ENCODE measurements at places on chromosomes 12 and 14.

- peak; percentile 77 for DNase-seq
Observed at GRCh38 chr12:125079648-125080645, 14.7 kb downstream of the AACS start.

- DNase-seq: no peak
Observed at GRCh38 chr14:34355584-34356263, 106.3 kb downstream of the SPTSSA start.

- no peak for DNase-seq
Observed at GRCh38 chr12:126067626-126068329, 1002.5 kb downstream of the AACS start.

DNA sequence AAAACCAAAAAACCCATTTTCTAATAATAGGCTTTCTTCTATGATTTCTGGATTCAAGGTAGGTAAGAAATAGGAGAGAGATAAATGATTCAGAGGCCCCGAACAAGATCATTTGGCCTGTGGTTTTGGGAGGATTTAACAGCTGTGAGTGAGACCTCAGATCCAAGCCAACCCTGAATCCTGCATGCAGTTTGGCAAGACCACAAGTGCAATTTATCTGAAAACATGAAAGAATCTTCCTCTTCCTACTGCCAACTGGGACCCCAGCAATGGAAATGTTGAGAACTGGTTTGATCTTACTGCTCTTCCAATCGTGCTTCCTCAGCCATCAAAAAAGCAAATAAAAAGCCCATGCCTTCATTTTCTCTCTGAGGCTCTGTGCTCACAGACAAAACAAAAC, 519.7 kb upstream of the TBX3 start:
- DNase-seq: no peak

DNA sequence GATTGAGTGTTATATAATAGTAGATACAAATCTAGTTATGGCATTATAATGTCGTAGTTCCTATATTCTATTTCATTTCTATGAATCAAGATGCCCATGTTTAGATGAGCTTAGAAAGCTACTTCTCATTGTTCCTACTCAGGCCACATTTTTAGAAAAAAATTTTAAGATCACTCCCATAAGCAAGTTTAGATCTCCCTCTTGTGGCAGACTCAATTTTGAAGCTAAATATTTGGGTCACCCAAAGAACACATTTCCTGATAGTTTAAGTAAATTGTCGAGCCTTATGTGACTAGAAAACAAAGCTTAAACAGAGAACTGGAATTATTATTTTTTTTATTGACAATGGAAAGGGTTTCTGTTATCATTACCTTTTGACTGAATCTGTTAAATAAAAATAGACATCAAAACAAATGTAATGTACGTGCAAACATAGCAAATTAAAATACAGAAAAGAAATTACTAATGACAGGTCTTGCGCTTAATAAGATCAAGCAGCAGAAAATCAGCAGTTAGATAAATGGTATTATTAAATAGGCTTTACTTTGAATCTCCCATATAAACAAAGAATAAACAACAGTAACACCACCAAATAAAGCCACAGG, 180.2 kb downstream of the ACSS3 start:
- no peak for DNase-seq

DNA sequence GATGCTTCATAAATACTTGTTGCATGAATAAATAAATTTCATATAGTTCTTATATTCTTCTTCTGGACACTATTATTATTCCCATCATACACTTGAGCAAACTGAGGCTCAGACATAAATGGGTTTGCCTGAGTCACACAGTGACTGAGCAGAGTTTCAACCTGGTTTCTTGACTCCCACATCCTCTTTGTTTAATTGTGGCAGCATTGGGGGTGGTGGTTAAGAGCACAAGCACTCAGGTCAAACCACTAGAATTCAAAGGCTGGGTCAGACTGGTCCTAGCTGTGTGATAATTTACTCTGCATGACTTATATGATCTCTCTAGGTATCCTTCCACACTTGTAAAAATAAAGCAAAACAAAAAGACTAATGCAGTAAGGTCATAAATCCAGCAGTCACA, 274.9 kb upstream of the SRRM4 start:
- DNase-seq: no peak

- no peak for DNase-seq
Observed at GRCh38 chr14:82421286-82421685, 887.6 kb upstream of the SEL1L start.

DNA sequence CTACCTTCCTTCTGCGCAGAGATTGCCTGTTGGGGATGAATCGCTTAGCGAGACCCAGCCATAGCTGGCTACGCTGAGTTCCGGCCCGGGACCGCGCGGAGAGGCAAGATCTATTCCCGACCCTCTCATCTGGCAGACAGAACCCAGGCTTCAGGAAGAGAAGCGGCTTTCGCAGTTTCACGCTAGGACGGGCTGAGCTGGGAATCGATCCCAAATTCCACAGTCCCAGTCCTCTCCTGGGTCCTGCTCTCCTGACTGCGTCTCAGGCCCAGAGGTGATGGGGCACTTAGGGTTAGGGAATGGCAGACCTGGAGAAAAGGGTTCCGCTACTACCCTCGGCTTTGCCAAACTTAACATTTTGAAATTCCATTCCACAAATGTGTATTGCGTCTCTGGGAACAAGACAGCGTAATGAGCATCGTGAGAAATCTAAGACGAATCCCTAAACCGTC, 2.8 kb downstream of the PTPN21 start:
- DNase-seq: no peak

DNA sequence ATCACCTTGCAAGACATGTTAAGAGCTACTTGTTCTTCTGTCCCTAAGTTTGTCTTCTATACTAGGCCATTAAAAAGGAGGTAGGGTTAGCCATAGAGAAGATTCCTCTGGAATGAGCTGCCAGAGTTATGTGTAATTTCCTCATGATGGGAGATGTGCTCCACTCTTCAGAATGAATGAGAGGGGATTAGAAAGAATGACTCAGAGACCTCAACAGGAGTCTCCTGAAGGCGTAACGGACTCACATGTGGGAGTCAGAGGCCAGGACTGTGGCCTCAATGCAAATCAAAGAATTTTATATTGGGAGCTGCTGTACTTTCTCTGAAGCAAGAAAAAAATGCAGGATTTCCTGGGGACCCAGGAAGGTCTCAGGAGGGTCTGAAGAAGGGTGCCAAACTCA, 87.8 kb upstream of the ATXN7L3B start:
- no peak for DNase-seq

DNA sequence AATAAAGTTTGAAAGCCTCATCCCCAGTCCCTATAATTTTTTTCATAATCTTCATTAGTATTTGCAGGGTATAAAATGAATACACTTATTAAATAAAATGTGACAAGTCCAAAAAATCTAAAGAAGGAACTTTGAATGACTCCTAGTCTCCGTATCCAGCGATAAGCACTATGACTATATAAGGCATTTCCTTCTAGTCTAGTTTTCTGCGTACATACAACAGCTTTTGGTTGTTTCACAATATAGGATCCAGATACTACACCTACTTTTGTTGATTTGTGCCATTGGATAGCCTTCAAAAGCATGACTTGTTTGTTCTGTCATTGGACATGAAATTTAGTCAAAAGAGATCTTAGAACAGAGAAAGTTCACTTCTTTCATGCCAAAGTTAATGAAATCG, 133.3 kb upstream of the PWP1 start:
- no peak for DNase-seq

- DNase-seq: no peak
Observed at GRCh38 chr12:92554158-92555073, 148.4 kb upstream of the PLEKHG7 start.

DNA sequence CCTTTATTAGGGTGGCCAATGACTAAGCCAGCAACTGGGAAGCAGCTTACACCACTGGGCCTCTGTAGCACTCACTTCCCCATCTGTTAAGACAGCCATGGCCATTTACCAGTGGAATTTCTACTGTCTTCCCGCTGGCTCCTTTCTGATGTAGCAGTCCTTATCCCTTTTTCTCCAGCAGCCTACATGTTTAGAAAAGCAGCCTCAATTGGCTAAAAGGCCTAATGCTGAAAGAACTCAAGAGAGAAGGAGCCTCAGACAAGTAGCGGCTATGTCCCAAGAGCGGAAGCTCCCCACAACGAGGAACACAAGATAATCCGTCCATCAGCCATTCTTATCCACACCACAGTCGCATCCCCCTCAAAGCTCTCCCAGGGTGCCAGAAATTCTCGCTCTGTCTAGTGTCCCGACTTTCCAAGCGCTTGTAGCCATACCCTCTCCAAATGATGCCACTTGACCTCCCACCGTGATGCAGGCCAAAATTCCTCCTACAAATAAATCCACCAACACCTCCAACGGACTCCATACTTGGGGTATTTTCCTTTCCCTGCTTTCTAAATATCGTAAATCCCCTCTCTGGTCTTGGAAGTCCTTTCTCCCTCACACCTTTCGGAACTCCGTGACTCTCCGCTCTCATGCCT, 624 bp downstream of the M6PR start:
- no peak for DNase-seq

DNA sequence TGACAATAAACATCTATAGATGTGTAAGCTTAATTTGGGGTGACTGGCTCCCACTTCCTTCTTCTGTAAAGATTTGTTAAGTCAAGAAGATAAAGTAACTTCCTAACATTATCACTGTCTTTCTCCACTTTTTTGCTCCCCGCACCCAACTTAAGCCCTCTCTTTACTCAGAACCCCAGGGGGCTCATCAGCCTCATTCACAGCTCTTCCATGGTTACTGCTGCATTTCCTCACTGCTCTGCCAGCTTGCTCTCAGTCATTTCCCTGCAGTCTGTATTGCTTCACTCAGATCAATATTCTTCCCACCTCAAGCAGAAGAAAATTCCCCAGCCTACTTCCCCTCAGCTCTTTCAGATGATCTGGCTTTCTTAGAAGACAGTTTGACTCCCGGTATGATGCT, 102.0 kb downstream of the PIK3C2G start:
- no peak for DNase-seq

DNA sequence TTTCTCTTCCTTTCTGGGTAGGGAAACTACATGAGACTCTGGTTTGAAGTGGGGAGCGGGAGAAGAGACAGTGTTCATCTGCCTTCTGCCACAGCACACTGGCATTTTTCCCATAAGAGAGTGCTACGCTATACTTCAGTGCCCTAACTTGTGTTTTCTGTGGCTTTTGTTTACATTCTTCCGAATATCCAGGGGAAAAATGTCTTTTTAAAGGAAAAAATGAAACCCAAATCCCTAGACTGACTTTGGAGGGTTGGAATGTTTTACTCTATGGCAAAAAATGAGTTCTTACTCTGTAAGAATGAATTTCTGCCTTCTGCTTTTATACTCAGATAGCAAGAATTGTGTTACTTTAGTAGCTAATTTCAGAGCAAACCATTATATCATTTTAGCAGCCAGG, 88.1 kb upstream of the TMEM263 start:
- no peak for DNase-seq

- no peak for DNase-seq
Observed at GRCh38 chr14:42192738-42193653, 586.3 kb downstream of the LRFN5 start.

- no peak for DNase-seq
Observed at GRCh38 chr14:89325959-89326358, 91.1 kb downstream of the FOXN3 start.

DNA sequence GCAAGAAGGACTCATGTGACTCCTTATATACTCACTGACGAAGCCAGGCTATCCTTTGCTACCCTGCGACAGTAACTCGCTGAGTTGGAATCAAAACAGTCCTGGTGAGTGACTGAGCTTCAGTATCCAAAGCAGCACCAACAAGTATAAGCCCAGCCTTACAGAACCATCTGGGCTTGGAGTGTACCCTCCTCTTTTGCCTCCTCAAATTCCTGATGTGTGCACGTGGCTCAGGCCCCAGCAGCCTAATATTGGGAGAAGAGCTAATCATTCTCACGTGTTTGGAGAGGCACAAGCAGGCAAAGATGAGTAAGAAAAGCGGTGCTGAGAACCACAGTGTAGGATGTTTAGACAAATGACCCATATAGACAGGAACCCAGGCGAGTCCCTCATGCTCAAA, 34.4 kb downstream of the PPTC7 start:
- no peak for DNase-seq

GRCh38 chr12:72094490-72094889, 155.8 kb downstream of the TPH2 start:
- no peak for DNase-seq

DNA sequence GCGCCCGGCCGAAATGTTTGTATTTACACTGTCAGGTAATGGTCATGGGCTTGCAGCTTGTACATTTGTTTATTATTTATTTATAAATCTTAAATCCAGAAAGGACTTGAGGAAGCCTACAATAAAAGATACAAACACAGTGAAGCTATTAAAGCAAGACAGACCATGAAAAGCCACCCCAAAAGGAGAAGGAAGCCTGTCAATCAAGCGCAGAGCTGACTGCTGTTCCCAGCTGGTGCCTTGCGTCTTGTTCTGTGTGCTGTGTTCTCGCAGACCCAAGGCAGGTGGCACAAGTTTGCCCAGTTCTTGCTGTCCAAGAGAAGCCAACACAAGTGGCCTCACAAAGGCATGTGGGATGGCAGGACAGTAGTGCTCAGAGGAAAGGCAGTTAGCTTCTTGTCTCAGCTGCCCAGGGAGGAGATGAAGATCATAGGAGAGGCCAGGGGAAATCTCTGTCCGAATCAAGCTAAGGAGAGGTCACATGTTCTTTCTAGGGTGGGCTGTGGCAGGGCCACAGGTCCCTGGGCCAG, 73.2 kb downstream of the SLC25A47 start:
- DNase-seq: no peak

DNA sequence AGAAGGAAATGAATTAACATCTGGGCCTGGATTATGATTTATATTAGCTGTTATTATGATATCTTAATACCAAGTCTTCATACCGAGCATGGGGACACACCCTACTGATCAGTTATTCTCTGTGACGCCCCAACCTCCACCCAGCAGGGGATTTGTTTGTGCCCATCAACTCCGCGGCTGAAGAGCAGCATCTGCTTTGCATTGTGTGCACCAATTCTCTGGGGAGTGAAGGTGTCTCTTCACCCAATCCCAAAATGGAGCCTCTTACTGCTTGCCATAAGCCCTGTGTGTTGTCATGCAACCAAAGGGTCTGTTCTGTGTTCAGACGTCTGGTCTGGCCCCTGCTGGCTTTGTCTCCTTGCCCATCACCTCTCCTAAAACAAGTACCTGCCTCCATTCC, 25.4 kb downstream of the DHRS2 start:
- no peak for DNase-seq

DNA sequence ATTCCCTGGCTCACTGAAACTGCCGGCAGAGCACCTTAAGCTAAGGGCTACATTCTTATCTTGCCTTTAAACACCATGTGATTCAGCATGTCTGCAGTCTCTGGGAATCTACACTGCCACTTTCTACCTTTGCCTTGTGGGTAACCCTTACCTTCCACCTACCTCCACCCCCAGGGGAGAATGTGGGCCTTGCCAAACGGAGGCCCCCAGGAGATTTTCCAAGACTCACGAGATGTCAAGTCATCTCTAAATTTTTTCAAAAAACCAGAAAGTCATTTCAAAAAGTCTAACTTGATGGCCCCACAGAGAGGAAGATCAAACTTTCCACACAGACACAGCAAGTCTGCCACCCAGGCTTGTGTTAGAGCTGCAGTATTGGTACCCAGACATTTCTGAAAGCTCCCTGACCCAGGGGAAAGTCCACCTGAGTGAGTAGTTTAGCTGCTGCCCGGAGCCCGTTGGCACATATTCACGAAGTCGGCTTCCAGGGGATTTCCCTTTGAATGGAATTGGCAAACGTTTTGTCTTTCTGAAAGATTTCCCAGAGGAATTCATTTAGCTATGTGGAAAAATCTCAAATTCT, 4.7 kb upstream of the PSMA6 start:
- no peak for DNase-seq

All from tibial artery (tissue), 4 donors.